ENCODE measurements at places on chromosomes 13 and 19.
A peak's percentile ranks its signal among the peaks of the same experiment; 100 is the strongest.

- DNase-seq = no peak
Observed at GRCh38 chr19:5672708-5673459, 7.4 kb downstream of the MICOS13 start.

- DNase-seq = no peak
Observed at GRCh38 chr19:3459965-3460582, 20.3 kb downstream of the SMIM24 start.

DNA sequence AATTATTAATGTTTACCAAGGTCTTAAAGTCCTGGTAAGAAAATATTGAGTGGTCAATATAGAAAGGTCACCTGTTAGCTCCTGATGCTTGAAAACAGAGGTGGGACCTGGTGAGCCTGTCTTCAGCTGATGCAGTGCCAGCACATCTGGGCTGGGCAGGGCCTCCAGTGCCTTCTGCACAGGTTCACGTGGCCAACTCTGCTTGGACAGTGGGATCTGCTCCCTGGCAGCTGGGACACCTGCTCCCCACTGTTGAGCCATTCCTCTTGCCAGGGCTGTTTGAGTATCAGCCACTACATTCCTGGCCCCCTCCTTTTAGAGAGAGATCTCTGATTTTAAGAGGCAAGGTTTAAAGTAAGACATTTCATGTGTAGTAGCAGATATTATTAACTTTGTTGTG, 135.0 kb downstream of the TM9SF2 start:
- no peak for DNase-seq

- DNase-seq = no peak
Observed at GRCh38 chr19:56137405-56137804, 3.7 kb upstream of the ZNF444 start.

GRCh38 chr13:50518781-50519201, 324.7 kb downstream of the DLEU7 start:
- peak; percentile 58 for DNase-seq

GRCh38 chr19:34165295-34165738, 7.0 kb upstream of the LSM14A start:
- peak; percentile 69 for DNase-seq

DNA sequence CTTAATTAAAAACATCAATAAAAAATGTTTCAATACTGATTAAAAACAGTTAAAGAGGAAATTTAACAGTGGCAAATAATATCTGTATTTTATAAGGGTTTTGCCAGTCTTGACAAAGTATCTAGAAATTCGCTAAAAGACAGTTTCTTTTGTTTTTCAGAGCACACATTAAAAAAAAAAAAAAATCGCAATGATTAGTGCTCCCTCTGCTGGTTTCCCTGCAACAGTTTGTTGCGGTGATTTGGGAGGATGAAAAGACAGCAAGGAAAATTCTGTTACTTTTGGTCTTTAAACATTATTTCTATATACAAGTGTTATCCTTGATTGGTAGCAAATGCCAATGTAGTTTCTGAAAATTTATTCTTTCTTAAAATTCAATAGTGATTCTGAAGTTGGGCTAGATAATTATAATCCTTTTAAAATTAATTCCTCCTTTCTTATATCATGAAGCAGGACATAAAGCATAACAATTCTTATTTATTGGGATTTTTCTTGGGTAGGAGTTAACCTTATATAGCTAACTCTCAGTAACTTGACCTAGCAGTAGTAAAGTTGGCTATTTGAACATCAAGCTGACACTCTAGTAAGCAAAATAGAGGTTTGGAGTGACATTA, 23.1 kb upstream of the SPRY2 start:
- peak; percentile 53 for DNase-seq

- no peak for DNase-seq
Observed at GRCh38 chr19:1000591-1001537, 645 bp downstream of the GRIN3B start.

DNA sequence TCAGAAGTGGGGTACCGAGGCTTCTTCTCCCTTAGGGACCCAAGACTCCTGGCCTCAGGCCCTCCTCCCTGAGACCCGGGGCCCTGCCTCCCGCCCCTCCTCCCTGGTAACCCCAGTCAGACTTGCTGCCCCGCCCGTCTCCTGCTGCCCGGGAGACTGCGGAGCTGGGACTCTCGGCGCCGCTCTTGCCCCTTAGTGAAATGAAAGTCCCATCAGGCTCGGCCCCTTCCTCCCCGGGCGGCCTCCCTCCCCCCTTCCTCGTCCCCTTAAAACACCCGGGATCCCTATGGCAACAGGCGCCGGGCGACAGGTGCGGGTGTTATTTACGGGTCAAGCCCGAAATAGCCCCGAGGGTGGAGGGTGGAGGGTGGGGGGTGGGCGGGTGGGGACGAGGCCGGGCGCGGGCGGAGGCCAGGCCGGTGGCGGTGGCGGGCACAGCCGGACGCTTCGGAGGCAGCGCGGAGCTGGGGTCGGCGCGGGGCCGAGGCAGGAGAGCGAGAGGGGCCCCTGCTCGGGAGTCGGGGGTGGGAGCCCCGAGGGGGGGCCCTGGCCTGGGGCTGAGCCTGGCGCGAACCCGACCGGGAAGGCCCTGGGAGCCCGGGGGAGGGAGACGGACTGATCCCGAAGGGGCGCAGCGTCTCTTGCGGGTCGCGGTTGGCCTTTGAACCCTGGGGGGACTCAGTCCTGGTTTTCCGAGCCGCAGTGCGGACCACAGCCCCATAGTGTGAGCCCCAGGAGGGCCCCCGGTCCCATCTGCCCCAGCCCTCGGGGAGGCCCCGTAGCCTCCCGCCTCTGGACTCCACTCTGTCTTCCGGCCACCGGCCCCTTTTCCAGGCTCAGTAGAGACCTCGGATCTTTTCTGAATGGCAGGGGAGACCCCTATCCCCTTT, at the start of gene CACNG6:
CACNG6 (plus strand) TSS at position 414 of the 890 bp plus-strand sequence. CDS start 1,241 bp downstream, outside the sequence.
- DNase-seq = no peak

Measured in suppressor macrophage treated with lipopolysaccharide for 4 hours (primary cell).